ENCODE measurements at places on chromosomes 16 and 17.

DNA sequence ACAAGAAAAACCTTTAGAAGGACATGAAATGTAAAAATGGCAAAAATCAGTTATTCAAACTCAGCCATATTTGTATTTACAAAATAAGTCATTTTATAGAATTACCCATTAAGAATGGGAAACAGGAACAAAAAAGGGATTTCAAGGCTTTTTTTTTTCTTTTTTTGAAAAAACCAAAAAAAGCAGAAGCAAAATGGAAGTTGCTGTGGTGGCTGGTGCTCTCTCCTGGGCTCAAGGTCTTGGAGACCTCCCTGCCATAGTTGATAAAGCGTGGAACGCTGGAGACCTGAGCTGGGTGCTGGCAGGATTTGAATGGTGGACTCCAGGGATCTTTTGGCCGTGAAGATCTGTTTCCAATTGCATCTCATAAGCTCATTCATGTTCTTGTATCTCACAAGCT lies 3.1 kb downstream of the PLCG2 start:
- DNase-seq = no peak

GRCh38 chr17:81173762-81174155 lies 7.7 kb upstream of the AATK start:
- no peak for DNase-seq

DNA sequence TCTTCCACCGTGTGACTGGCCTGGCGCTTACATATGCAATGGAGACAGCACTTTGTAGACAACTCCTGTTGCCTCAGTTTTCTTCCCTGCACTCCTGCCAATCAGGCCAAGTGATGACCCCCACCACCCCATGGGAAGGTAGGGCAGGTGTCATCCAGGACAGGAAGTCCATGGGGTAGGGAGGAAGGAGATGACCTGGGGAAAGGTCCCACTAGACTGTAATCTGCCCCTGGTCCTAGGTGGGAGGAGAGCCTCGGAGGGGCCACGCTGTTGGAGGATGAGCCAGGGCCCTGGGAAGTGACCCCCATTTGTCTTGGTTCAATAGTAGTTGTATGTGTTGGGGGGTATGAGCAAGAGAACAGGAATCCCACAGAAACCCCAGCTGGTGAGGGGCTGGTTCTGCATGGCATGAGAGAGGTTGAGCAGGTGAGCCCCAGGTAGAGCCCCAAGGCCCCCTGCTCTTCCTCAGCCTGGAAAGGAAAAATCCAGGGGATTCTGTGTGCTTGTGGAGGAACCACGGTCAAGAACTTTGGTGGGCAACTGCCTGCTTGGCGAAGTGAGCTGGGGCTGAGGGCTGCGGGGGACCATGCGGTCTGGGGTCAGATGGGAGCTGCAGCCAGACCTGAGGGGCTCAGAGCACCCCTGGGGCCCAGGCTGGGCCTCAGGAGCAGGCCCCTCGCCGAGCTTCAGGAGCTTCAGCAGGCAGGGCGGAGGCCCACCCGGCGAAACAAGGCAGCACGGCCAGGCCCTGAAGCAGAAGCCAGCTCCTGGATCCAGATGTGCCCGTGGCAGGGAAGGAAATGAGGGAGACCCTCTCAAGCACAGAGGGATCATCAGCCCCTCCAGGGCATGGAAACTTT lies 50.7 kb downstream of the NT5M start:
- no peak for DNase-seq

GRCh38 chr16:4987580-4988374 lies 29.6 kb downstream of the SEC14L5 start:
- no peak for DNase-seq

DNA sequence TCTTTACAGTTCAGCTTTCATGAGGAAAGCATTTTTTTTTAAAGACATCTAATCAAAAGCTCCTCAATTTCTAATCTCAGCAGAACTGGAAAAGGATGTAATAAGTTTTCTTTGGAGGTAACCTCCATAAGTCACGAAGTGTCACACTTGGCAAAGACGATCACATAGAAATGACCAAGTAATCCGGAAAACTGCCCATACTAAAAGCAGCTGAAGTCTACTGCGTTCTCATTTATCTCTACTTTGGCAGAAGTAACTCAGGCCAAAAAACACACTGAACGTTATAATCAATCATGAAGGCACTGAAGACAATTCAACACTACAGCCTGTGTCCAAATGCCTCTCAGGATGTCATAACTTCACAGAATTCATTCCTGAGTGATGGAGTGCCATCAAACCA lies 39.8 kb downstream of the ERN1 start:
- DNase-seq = no peak

GRCh38 chr16:73527187-73527586 lies 479.3 kb upstream of the ZFHX3 start:
- DNase-seq = peak; percentile 1

- no peak for DNase-seq
These were observed 35.7 kb downstream of the GNAO1 start for GRCh38 chr16:56226845-56227525.

GRCh38 chr16:19400711-19401110 lies 17.0 kb upstream of the TMC5 start:
- no peak for DNase-seq

- DNase-seq = no peak
These were observed 4.6 kb downstream of the IGFBP4 start for GRCh38 chr17:40447806-40448205.

DNA sequence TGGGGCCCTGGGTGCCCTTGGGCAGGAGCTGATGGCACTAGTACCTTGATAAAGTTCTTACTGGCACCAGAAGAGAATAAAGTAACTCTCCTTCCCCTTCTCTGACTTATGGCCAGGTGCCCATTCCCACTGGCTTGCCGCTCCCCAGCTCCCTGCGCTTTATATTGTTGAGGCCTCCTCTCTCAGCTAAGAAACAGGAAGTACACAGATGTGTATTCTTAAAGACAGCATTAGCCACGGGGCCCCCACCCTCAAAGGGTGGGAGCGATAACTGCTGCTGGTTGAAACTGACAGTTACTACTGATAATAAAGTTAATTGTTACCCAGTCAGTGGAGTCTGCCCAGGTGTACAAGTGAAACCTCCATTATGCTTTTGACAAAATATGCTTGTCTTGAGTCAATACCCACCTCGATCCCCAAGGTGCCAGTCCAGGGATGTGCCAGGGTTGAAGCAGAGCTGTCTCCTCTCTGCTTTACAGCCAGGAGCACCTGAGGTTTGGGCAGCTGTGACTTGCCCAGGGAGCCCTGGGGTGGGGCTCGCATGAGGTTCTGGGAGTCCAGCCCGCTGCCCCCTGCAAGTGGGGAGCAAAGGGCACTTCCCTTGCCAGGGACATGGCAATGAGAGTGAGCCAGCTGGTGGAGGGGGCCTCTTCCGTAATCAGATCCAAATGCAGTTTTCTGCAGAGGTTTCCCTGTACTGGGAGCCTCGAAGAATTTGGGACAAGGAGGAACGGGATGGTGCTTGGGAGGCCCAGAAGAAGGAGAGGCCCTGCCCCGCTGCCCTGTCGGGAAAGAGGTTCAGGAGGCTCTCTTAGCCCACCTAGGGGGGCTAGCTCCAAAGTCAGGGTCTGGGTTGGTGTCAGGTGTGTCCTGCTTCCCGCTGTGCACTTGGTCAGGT lies 5.4 kb upstream of the CLDN9 start:
- DNase-seq = peak; percentile 78

GRCh38 chr17:37310940-37311339 lies 64.8 kb upstream of the C17orf78 start:
- DNase-seq = peak; percentile 17

DNA sequence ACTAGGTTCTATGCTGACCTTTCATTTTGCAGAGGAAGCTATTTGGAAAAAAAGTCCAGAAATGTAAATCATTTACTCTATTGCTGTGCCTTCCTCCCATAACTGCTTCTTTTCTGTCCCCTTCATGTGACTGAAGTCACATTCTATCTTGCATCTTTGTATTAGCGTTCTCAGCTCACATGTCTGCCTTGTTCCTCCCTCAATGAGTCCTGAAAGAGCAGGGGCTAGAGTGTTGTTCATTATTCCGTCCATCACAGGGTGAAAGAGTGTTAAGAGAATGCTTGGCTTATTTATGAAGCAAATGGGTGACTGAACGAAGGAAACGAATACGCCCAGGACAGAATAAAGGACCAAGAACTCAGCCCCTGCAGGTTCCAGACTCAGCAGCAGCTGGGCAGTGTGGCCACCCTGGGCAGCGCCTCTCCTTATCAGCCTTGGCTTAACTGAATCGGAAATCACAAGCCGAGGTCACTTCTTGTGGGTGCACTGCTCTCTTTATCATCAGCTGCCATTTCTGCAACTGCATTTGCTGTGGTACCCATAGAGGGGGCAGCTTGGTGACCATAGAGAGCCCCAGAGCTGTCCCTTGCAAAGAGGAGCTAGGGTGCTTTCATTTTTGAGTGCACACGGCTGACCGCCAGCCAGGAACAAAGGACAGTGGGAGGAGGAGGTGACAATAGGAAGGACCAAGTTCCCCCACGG lies 1.8 kb upstream of the PIK3R6 start:
- DNase-seq = no peak

GRCh38 chr17:15265131-15265530 lies at the start of gene PMP22:
Gene PMP22 (minus strand): TSS chr17:15265326. CDS start chr17:15260727, 4,599 bp downstream.
- no peak for DNase-seq

- DNase-seq = no peak
These were observed 36.7 kb downstream of the ARHGAP17 start for GRCh38 chr16:24978370-24978914.

DNA sequence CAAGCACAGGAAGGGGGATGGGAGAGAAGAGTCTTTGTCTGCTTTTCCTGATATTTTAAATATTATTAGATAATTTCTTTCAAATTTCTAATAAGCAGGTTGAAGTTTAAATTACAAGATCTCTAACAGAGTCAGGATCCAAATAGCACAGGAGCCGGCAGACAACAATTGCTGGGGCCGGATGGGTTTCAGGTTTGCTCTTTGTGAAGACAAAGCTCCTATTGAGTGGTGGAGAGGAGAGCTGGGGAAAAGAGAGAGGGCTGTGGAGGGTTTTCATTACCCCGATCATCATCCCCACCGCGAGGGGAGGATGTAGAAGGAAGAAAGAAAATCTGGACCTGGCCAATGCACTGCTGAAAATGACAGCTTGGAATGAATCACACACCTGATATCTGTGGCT lies 197.3 kb downstream of the SOX9 start:
- no peak for DNase-seq

DNA sequence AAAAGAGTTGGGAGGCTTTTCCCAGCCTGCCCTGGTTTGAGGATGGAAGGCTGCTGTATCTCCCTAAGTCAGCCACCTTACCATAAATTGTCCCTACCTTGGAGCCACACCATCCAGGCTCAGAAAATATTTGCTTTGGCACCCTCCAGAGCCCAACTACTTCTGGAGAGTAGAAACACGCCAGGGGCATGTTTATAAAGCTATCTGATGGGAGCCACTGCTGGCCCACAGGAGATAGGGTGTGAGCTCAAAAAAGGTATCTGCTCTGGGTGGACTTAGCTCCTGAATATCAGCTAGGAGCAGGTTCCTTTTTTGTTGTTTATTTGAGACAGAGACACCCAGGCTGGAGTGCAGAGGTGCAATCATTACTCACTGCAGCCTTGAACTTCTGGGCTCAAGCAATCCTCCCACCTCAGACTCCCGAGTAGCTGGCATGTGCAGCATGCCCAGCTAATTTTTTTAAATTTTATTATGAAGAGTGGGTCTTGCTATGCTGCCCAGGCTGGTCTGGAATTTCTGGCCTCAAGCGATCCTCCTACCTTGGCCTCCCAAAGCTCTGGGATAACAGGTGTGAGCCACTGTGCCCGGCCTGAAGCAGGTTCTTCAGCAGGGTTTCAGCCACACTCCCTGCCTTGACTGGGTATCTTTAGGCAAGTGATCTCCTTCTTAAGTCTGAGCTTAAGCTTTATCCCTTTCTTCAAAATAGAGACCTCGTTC lies 147.1 kb downstream of the SALL1 start:
- DNase-seq = no peak

DNA sequence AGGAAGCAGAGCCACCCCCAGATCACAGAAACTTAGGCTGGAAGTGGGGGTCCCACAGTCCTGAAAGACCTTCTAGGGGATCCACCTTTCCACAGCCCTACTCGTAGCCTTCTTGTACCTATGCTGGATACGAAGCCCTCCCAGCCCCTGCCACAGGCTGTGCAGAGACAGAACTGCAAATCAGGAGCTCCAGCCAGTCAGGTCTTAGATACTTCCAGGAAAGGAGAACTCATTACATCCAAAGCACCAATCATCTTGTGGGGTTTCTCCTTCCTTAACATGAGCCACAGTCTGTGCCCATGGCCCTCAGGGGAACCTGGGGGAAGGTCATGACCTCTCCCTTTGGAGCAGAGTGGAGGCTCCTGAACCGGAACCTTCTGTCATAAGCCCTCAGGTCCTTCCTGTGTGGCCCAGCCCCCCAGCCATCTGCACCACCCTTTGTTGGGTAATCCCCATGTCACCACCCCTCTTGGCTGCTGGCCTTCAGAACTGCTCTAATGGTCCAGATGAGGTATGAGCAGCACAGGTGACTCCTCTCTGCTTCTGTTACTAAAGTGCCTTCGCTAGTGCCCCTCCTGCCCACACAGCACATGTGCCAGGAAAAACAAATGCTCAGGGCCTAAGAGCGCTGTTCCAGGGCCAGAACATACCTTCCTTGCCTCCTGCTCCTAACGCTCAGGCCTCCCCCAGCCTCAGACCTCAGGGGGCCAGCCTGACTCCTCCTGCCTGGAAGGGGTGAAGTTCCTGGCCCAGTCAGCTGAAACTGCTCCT lies 14.6 kb downstream of the SRCIN1 start:
- peak; percentile 94 for DNase-seq

GRCh38 chr17:57833179-57833939 lies 16.5 kb downstream of the MRPS23 start:
- DNase-seq = peak; percentile 64

GRCh38 chr16:27202923-27203506 lies 311 bp upstream of the KDM8 start:
- no peak for DNase-seq

Measured in GF-D8 (cell line).